ENCODE measurements at places on chromosomes 4 and X. TPM values are rescaled to one million over a fixed set of nuclear protein-coding genes. Genes with fewer than 3 reads are reported as not detected.
A peak's percentile ranks its signal among the peaks of the same experiment; 100 is the strongest.

The CENPVL3 gene
- not detected for total RNA-seq

The ARFIP1 gene
- 34.0 TPM for total RNA-seq

The MYOZ2 gene
- 14.3 TPM for total RNA-seq

The MGARP gene
- 2.1 TPM for total RNA-seq

The OPRPN gene
- total RNA-seq = not detected

DNA sequence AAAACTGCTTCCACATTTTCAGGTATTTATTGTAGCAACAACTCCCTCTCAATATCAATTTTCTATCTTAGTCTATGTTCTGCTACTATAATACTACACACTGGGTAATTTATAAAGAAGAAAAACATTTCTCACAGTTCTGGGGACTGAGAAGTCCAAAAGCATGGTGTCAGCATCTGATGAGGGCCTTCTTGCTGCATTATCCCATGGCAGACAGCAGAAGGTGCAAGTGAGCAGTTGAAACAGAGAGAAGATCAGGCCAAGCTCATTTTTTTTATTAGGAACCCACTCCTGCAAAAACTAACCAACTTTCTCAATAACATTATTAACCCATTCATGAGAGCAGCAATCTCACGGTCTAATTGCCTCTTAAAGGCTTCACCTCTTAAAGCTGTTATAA lies 376.0 kb downstream of the RAB28 start:
- DNase-seq = no peak

GRCh38 chrX:42755815-42756214 lies 22.1 kb downstream of the PPP1R2C start:
- DNase-seq = peak; percentile 81

DNA sequence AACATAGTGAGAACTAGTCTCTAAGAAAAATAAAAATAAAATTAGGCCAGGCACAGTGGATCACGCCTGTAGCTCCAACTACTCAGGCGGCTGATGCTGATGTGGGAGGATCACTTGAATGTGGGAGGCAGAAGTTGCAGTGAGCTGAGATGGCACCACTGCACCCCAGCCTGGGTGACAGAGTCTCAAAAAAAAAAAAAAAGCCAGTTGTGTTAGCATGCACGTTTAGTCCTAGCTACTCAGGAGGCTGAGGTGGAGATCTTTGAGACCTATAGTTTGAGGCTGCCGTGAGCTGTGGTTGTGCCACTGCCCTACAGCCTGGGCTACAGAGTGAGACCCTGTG lies 2.5 kb downstream of the DCK start:
- DNase-seq = no peak

DNA sequence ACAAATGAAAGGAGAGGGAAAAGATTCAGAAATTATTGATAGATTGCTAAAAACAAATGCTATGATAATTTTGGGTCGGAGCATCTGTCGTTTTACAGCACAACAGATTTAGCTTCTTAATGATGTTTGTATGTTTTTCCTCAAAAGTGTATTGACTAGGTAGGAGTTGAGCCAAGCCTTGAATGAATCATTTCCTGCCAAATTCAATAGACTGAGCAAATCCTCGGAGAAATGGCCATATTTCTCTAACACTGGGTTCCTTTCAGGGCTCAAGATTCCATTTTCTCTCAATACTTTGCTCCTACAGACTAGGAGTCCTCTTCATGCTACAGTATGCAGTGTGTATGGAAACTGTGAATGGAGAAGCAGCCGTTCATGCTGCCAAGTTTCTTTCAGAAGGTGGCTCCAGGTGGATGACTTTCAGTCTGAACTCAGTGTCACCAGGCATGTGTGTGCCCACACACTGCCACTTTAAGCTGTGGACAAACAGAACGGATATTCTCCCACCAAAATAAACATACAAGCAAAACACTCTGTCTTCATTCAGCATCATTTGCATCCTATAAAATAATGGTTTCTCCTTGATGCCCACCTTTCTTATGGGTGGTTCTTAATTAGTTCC lies 146.0 kb downstream of the TBL1X start:
- no peak for DNase-seq

DNA sequence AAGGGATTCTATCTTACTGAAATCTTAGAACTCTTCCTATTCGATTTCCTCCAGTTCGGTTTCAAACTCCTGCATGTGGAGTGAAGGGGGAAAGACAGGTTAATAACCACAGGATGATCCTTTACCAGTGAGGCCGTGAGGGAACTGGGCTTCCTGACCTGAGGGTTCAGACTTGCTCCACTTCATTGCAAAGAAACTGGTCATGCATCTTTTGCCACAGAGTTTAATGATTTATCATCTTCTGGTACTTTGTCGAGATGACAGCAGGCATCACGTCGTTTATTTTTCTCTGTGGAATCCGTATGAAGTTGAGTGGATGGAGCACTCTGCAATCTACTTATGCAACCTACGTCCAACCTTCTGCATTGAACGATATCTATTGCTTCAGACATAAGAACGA lies 145.9 kb upstream of the NLGN4X start:
- DNase-seq = no peak

DNA sequence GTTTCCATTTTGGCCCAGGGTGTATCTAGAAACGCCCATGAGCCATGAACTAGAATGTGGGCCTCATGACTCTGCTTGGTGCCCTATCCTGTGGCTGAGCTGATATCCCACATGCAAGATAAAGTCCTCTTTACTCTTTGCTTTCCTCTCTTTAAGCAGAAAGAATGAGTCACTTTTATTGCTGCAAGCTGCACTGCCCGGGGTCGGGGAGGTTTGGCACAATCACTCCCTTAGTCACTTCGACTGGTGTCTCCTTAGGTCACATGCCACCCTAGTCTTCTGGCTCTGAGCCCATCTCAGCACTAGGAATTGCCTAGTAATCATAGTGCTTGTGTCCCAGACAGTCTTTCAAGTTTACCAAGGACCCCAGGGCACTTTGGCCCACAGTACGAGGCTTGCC lies 75.1 kb upstream of the CXorf66 start:
- no peak for DNase-seq

- peak; percentile 31 for DNase-seq
Observed at GRCh38 chrX:119755981-119756533, 2.3 kb upstream of the SOWAHD start.

Measured in posterior vena cava (tissue), 2 donors.